CD4-positive, alpha-beta T cell treated with Interleukin-21 for 1 hour (primary cell): ENCODE measurements at places on chromosomes 3 and 15.

DNA sequence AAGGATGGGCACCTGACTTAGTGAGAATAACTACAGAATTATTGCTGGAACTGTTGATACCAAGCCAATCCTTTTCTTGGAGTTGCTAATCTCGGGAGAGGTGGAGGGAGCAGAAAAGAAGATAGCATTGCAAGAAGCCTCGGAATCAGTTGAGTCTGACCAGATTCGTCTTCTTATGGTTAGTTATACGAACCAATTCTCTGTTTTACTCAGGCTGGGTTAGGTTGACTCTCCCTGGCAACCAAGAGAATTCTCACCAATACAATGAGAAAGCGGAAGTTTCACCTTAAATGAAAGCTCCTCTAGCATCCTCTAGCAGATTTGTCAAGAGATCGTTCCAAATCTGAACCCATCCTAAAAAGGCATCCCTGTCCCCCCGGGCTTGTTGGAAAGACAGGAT, 43.5 kb upstream of the UBE2E1 start:
- no peak for DNase-seq

DNA sequence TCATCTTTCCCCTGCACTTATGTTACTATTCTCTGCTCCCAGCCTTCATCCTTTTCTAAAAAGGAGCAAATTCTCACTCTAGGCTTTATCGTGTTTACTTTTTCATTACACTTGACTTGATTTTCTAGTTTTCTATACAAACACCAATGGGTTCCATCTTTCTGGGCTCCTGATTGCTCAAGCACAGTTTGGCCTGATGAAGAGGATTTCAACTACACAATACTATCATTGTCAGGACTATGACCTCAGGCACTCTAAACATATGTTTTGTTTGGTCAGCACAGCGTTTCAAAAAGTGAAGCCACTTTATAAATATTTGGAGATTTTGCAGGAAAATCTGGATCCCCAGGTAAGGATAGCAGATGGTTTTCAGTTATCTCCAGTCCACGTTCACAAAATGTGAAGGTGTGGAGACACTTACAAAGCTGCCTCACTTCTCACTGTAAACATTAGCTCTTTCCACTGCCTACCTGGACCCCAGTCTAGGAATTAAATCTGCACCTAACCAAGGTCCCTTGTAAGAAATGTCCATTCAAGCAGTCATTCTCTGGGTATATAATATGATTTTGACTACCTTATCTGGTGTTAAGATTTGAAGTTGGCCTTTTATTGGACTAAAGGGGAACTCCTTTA, 86.2 kb downstream of the TGFBR2 start:
- no peak for DNase-seq

DNA sequence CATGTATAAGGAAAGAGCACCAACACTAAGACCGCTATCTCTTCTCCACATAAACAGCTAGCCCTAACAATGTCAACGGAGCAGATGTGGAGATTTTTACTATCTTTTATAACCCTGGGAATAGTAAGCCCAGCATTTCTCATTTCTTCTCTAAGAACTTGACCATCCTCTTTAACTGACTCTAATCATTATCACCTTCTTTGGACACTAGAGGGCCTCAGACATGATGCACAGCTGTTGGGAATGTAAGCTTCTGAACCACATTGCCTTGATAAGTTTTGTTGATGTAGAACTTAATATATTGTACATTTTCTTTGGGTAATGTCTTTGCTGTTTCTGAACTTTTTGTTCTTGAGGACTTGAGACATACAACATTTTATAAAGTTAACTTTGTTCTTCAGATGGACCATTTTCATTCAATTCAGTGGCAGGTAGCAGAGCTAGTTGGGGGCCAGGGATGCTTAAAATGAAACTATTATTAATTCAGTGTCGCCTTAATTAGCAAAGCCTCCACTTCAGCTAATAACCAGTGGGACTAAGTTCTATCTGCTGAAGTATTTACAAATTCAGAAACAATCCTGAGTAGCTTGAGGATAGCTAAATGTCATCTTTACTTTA, 9.6 kb upstream of the TAGLN3 start:
- peak; percentile 49 for DNase-seq

GRCh38 chr15:69337138-69337537, 38.4 kb downstream of the PAQR5 start:
- DNase-seq: no peak

GRCh38 chr15:73142802-73143762, 90.8 kb downstream of the NEO1 start:
- peak; percentile 7 for DNase-seq

GRCh38 chr15:78570710-78571109, 5.4 kb downstream of the CHRNA5 start:
- DNase-seq: no peak

DNA sequence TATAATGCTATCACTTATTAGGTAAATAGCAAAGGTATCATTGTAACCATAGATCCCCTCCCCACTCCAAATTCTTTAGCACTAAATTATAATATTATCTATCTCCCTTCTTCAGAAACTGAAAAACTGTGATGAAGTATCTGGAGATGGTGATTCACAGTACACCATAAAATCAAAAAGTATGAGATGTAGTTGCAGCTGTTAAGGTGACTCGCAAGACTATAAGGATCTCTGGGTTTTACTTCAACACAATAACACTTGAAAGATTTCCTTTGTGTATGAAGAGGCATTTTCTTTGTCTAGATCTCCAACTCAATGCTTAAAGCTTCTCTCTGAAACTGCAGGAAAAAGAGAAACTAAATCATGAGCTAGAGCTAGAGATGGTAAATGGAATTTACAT, 46.9 kb downstream of the IFT57 start:
- no peak for DNase-seq

- DNase-seq: no peak
These were observed 174.5 kb upstream of the TMC3 start for GRCh38 chr15:81548365-81549130.

DNA sequence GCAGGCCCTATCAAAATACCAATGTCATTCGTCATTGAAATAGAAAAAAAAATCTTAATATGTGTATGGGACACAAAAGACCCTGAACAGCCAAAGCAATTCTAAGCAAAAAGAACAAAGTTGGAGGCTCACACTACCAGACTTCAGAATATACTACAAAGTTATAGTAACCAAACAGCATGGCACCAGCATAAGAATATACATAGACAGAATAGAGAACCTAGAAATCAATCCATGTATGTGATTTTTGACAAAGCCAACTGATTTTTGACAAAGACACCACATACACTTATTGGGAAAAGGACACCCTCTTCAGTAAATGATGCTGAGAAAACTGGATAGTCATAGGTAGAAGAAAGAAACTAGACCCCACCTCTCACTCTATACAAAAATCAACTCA, 95.0 kb downstream of the C3orf70 start:
- no peak for DNase-seq

DNA sequence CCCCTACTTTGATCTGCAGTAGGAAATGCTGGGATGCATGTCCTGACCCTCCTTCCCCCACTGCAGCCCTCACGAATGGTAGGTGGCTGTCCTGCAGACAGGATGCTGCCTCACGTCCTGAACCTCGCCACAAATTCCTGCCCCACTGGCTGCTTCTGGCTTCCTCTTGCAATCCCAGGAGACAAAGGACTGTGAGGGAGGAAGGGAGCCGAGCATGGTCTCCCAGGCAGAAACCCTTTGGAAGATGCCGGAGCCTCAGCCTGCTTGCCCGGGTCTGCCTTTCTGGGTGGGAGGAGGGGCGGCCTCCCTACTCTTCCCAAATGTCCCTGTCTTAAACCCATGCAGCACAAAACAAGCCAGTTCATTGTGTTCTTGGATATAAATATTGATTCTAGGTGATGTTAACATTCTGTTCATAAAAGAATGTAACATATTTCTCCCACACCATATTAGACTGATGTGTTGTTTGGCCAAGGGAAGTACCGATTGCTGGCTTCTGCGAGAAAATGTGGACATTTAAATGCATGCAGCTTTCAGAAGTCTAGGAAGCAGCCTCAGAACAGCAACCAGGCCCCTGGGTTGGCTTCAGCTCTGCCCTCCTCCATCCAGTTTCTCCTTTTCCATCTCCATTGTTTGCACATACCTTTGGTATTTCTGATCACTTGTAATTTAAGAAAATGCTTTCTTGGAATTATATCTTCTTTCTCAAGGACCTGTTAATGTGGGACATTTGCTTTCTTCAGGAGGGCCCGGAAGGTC, 75.3 kb downstream of the HMG20A start:
- DNase-seq: no peak

DNA sequence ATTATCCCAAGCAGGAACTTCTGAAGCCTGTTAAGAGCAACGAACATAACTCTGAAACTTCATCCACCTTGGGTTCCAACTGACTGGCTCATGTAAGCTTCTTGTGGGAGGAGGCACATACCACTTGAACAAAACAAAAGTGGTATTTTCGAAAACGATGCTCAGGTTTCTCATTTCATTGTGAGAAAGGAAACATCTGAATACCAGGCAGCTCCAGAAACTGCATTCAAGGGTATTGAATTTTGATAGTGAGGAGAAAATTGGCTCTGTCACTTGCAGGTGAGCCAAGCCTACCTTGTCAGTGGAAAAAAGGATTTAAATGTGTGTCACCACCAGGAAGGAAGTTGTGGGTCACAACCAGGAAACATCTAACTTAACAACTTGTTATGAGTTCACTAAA, 218.1 kb upstream of the SATB1 start:
- DNase-seq: peak; percentile 26

DNA sequence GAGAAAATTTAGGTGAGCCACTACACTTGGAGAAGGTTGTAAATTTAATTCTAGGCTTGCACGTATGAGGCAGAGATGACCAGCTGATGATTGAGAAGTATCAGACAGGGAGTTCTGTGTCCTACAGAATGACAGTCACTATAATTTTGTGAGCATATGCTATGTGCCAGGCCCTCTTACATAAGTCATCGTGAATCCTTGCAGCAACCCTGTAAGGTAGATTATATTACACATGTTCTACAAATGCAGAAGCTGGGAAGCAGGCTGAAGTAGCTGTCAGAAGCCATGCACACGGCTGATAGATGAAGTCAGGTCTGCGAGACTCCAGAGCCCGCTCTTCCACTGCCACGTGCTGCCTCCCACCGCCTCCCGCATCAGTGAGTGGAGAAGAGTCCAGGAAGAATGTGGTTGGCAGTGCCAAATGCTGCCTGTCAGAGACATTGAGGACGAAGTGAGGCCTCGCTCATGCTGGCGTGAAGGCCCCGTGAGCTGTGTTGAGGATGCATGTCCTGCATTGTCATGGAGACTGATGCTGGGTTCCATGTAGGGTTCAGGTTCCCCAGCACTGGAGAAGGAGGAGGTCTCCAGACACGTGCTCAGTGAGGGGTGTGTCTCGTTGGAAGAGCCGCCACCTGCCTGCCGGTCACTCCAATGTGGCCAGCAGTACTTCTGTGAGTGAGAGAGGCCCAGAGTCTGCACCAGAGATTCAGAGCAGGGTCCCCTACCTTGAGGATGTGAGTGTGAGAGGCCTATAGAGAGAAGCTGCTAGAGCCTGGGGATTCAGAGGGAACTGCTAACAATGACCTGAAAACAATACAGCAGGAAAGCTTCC, 123.3 kb upstream of the PLXNA1 start:
- no peak for DNase-seq

GRCh38 chr15:85037641-85038040, 56.0 kb downstream of the PDE8A start:
- DNase-seq: no peak

GRCh38 chr3:25483456-25483855, 55.4 kb downstream of the RARB start:
- no peak for DNase-seq

GRCh38 chr3:47163169-47164006, 525 bp downstream of the SETD2 start:
- peak; percentile 67 for DNase-seq

DNA sequence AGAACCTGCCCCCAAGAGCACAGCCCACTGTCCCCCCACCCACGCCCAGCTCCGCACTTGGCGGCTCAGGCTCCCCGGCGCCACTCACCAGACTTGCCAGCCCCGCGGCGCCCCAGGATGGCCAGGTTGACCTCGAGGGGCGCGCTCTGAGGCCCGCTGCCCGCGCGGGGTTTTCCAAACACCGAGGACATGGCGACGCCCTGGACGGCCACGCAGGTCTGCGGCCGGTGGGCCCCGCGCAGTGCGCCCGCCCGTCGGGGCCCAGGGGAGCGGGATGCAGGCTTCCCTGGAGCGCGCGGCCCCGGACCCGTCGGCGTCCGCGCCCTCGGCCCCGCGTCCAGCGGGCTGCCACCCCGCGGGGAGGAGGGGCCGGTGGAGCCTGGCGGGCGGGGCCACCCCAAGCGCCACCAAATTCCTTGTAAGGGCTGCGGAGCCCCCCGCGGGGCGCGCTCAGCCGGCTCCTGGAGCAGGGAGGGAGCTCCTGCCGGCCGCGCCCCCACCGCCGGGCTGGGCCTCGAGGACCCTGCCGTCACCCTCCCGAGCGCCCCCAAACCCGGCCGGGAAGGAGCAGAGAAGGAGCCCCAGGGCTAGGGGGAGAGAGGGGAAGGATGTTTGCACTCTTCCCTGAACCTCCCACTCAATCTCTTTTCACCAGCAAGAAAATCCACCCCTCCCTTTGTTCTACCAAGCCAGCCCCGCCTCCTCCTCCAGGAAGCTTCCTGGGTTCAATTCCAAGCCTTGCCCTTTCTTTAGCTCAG, at the start of gene RASL12:
RASL12 (minus strand) TSS at position 347 of the 758 bp plus-strand sequence; CDS start at position 191, 156 bp downstream.
- DNase-seq: no peak

- no peak for DNase-seq
These were observed 45.8 kb upstream of the KLF13 start for GRCh38 chr15:31280831-31281216.

GRCh38 chr3:53513556-53514190, 19.3 kb downstream of the CACNA1D start:
- DNase-seq: no peak

GRCh38 chr3:99971761-99972160, 142.5 kb downstream of the FILIP1L start:
- no peak for DNase-seq

GRCh38 chr15:44084770-44085169, 110.3 kb downstream of the FRMD5 start:
- DNase-seq: no peak

- no peak for DNase-seq
These were observed 68.8 kb downstream of the TJP1 start for GRCh38 chr15:29753506-29753905.

GRCh38 chr3:81040107-81040506, 721.3 kb downstream of the GBE1 start:
- DNase-seq: no peak

DNA sequence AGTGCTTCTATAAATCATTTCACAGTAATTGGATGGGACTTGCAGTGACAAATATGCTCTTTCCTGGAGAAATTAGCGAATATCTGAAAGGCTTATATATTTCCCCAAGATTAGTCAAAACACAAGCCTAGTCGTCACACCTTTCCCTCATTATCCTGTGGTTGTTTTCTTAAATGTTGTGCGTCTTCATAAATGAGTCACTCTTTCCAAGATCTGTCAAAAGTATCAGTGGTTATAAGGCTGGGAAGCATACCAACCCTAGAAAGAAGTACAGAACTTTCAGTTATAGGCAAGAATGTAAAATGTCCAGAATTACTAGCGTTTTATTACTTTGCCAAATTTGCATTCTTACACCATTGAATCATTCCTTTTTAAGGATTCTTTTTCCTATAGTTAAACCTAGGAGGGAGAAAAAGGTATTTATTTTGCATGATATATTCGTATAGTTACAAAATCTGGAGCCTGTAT, 33.6 kb downstream of the TMEM212 start:
- no peak for DNase-seq

DNA sequence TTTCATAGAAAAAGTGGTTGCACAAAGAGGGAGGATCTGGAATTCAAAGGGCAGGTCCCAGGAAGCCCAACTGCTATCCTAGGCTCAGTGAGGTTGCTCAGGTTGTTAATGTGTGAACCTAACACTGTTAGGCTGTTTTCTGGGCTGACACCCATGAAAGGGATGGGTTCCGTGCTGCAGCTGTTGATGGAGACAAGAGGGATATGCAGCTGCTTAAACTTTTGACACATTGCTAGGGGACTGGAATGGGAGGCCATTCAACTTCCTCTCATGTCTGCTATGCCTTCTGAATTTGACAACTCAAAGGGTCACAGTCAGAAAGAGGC, 198.0 kb upstream of the NR2E3 start:
- DNase-seq: no peak
